ENCODE measurements at places on chromosomes 12 and 14.

GRCh38 chr12:86233126-86233525, 23.1 kb downstream of the MGAT4C start:
- DNase-seq, result peak; percentile 49

DNA sequence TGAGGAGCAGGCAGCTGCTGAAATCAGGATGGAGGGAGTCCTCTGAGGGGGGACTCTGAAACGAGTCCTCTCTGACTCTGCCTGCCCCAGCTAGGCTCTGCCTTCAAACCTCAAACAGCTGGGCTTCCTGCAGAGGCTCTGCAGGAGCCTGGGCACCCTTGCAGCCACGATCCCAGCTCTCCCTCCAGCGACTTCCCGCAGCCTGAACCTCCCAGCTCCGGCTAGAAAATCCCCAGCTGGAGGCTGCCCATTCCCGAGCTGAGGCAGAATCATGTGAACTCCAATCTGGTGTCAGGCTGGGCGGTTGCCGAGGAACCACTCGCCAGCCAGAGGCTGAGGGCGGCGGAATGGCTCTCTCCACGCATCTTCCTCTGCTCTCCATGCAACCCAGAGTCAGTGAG, at the start of gene GPR68:
Gene GPR68, minus strand, starts transcription at position 204 of the 401 bp plus-strand sequence. CDS start 9,654 bp downstream, outside the sequence.
- peak; percentile 5 for DNase-seq

GRCh38 chr14:65304239-65304638, 108.3 kb upstream of the FUT8 start:
- DNase-seq, result no peak

- DNase-seq, result peak; percentile 10
Observed at GRCh38 chr12:127145929-127146789, 1120.8 kb upstream of the TMEM132C start.

- DNase-seq, result no peak
Observed at GRCh38 chr12:63968673-63969072, 124.2 kb downstream of the SRGAP1 start.

GRCh38 chr12:238736-239398, 23.8 kb downstream of the SLC6A13 start:
- no peak for DNase-seq

- no peak for DNase-seq
Observed at GRCh38 chr12:109987615-109988014, 8.6 kb downstream of the GIT2 start.

DNA sequence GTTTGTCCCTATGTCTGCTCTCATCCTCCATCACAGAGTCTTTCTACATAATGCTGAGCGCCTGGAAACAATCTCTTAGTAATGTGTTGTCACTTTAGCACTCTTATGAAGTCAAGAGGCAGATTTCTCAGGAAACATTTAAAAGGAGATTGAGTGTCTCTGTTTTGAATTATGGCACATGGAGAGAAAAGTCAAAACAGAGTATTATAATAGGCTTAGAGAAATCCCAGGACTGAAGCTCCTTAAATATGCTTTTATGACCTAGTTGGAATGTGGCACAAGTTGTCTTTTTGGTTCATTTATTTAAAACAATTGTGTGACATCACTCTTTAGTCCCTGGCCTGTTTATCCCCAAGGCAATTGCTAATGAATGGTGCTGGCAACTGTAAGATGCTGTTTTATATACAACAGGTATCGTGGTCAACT, 117.8 kb upstream of the HIF1A start:
- no peak for DNase-seq

DNA sequence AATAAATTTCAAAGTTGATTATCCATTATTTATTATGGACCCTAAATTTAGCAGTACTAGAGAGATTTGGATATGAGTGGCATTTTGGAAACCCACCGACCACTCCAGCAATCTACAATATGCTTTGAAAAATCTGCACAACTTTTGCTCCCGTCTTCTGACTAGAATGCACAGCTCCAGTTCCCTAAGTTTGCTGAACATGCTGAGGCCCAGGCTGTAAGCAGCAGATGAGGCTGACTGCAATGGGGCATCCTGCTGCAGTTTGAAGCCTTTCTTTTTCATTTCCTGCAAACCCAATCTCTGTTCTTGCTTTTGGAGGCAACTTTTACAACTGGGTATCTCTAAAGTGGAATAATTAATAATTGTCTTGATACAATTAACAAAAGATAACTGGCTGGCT, 405.8 kb downstream of the ATP23 start:
- DNase-seq, result no peak

- DNase-seq, result peak; percentile 78
Observed at GRCh38 chr14:44149597-44149996, 357.5 kb downstream of the FSCB start.

DNA sequence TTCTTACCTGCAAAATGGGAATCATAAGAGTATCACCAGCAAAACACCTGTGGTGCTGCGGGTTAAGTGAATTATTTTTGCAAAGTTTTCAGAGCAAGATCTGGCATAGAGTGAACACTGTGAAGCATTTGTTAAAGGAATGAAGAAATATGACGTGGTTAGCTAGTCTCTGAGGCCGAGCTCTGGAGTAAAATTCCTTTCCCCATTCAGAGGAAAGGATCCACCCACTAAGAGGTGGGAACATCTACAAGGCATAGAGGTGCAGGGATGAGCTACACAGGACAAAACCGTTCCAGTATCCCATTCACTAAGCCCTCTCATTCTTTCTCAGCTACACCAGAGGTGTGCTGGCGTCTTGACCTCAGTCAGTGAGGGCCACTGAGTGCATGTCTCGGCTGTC, 48.5 kb downstream of the JAG2 start:
- no peak for DNase-seq

- DNase-seq, result peak; percentile 88
Observed at GRCh38 chr12:72610342-72610741, 338.2 kb downstream of the TRHDE start.

- DNase-seq, result peak; percentile 55
Observed at GRCh38 chr14:49861699-49862088, 9.1 kb upstream of the NEMF start.

GRCh38 chr12:6965026-6965661, 5.3 kb downstream of the PHB2 start:
- DNase-seq, result peak; percentile 93

GRCh38 chr12:42996869-42997431, 407.4 kb upstream of the PRICKLE1 start:
- DNase-seq, result no peak

DNA sequence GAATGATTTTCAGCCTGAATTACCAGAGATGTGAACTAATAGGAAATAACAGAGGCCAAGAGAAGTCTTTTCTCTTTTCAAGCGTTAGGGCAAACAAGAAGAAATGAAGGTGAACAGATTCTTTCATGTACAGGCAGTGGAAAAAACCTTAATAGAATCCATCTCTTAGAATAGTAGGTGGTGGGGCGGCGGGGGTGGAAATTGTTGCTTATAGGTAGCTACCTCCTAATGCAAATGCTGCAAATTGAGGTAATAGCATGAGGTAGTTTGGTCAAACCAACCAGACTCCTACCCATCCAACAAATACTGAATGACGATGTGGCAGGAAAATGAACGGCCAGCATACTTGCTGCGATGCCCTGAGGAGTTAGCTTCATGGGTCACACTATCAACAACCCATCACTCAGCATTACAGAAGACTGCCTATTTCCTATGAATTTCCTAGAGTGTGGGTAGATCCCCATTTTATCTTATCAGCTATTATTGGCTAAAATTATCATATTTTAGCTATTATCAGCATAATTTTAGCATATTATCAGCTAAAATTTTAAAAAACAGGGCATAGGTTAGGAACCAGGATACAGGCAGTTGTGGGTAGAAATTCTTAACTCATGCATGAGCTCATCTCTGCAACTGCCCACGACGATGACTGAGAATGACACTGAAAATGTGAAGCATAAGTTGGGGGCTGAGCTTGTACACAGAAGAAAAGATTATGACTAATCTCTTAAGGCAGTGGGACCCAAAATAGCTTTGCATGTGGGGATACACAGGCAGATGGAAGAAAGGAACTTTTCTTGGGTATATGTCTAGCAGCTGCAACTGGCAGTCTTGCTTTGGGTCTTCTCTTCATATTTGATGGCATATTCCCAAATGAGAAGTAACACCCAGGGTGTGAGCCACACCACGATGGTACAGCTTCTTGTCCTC, 68.7 kb downstream of the NIN start:
- DNase-seq, result no peak

DNA sequence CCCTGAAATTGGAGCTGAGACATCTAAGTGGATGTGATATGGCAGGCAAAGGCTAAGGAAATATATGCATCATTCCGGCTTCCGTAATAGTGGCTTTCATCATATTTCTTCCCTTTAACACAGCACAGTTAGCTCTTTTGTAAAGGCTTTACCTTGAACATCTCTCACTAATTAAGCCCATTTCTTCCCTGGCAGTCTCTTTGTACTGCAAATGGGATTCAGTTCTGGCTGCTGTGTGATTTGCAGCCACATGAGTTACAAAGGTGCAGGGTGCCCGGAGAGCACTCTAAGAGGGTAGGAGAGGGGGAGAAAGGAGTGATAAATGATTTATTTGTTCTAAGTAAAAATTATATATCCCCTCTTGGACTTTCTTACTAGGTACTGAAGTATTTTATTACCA, 232.1 kb upstream of the CCDC196 start:
- no peak for DNase-seq

DNA sequence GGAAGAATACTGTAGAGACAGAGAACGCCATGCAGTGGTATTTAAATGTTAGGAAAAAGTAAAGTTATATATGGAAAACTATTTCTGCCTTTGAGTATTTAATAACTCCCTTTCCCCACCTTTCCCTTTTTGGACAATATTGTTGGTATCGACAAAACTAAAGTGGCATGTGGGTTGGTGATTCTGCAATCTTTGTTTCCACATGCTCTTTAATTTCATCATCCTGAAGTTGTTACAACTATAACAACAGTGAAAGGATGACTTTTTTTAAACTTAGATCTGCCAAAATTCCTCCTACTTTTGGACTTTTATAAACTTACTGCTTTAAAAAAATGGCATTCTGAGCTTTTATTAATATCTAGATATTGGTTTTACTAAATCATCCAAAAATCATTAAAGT, 25.3 kb downstream of the TTC8 start:
- no peak for DNase-seq

- DNase-seq, result no peak
Observed at GRCh38 chr12:71727958-71728357, 26.7 kb upstream of the RAB21 start.

DNA sequence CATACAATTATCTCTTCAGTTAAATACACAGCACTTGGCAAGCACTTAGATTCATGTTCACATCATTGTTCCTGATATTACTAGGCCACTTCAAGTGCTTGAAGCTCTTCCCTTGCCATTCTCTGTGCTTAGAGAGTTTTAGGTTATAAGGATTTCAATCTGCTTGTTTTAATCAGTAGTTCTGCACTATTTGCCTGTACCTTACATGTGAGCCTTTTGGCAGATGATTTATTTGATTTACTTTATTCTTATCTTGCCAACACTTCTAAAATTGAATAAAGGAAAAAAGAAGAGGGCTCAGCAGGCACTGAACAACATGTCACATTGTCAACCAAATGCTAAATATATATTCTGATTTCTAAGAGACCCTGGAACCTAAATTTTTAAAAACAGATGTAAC, 363.8 kb upstream of the USP15 start:
- peak; percentile 55 for DNase-seq

DNA sequence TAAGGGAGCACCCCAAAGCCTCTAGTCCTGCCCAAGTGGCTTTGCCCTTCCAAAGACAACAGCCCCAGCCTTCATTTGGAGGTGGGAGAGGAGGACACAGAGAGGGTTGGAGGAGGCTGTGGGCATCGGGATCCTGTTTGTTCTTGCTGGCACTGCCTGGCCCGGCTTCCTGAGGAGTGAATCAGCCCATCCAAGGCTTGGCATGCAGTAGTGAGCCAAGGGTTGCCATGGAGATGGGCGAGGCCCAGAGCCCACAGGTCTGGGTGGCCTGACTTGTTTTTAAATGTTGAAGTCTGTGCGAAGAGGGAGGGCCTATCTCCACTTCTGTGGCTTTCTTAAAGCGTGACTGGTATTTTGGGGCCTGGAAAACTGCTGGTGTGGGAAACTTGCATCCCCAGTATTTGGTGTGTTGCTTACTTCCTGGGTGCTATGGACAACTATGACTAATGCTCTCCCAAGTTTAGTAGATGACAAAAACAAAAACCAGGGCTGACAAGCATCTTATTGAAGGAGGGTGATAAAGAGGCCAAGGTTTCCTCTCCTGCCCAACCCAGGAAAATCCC, 15.8 kb downstream of the CD9 start:
- no peak for DNase-seq

- peak; percentile 10 for DNase-seq
Observed at GRCh38 chr12:43914923-43915468, 79.1 kb downstream of the TMEM117 start.

DNA sequence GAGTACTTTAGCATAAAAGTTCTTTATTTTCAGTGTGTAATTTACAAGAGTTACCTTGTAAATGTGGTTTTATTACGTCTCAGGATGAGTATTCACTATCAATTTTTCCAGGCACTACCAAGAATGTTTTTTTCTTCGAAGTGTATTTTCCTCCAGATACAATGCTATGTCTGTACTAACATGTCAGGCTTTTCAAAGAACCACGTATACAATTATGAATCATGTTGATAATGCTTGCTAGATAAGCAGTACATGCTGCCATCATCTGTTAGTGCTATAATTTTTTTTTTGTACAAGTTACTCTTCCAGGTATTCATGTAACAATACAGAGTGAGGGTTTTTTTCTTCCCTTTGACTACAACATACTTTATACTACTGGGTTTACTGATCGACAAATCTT, 5.6 kb upstream of the KANSL2 start:
- no peak for DNase-seq

DNA sequence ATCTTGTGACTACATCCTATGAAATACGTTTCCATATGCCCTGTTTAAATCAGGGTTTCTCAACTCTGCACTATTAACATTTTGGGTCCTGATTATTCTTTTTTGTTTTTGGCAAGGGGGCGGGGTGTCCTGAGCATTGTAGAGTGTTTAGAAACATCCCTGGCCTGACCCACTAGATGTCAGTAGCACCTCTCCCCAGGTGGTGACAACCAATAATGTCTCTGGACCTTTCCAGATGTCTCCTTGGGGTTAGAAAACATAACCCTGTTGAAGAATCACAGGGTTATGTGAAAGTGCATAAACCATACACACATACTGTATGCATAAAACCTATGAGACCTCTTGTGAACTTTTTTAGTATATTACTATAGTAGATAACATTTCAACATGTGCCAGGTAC, 1.4 kb downstream of the ACAD10 start:
- DNase-seq, result peak; percentile 37

- no peak for DNase-seq
Observed at GRCh38 chr14:61891810-61892209, 129.6 kb downstream of the SNAPC1 start.

GRCh38 chr14:61696753-61697318, 1.5 kb downstream of the HIF1A start:
- DNase-seq, result no peak

DNA sequence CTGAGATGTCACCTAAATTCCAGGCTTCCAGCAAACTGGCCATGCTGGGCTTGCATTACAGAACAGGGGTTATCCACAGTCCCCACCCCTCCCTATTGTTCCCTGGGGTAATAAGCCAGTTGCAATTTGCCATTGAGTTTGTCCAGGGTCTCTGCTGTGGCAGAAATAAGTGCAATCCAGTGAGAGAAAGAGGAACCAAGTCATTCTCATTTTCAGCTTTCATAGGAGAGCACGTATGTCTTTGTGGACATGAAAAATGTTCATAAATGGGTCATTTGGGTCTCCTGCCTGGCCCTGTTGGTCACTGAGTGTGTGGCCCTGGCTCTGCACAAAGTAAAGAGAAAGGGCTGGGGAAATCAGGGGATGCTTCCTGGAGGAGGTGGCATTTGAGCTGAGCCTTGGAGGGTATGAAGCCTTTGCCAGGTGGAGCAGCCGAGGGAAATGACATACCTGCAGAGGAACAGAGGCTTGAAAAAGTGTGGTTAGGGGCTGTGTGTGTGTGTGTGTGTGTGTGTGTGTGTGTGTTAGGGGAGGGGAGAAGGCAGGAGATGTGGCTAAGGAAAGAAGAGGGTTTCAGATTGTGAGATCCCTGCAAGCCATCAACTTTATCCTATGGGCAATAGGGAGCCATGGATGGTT, 29.3 kb downstream of the CMKLR1 start:
- DNase-seq, result no peak
